ENCODE measurements at places on chromosomes 7 and 10. TPM values are rescaled to one million over a fixed set of nuclear protein-coding genes. Genes with fewer than 3 reads are reported as not detected.
A peak's percentile ranks its signal among the peaks of the same experiment; 100 is the strongest.

- no peaks in the 10 kb centered on the region for H3K36me3 ChIP-seq
- no peaks in the 10 kb centered on the region for H3K27me3 ChIP-seq
- peak overlapping the region; percentile 48 for H3K27ac ChIP-seq
- no peak overlapping the region for H3K4me3 ChIP-seq
These were observed 14.0 kb upstream of the ENTPD1 start for GRCh38 chr10:95741807-95742467.

GRCh38 chr10:48414778-48415177, 108.3 kb downstream of the MAPK8 start:
- DNase-seq: no peak
- peaks cover 7% of the 10 kb centered on the region for H3K4me1 ChIP-seq
- no peaks in the 10 kb centered on the region for H3K36me3 ChIP-seq
- no peak overlapping the region for H3K4me3 ChIP-seq
- H3K27me3 ChIP-seq: no peaks in the 10 kb centered on the region
- no peak overlapping the region for H3K27ac ChIP-seq

DNA sequence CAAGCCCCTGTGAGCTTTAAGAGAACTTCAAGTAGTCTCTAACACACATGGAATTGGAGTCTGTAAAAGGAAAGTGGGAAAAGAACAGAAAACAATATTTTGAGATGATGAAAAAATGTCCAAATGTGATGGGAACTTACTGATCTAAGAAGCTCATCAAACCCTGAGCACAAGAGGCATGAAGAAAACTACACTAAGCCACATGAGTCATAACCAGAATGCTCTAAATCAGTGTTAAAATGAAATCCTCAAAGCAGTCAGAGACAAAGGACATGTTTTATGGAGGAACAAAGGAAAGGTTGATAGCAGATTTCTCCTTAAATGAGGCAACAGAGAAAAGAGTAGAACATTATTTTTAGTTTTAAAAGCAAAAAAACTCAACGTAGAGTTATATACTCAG, 37.2 kb downstream of the ZNF33A start:
- no peak for DNase-seq
- H3K4me1 ChIP-seq: no peaks in the 10 kb centered on the region
- H3K4me3 ChIP-seq: no peak overlapping the region
- no peak overlapping the region for H3K27ac ChIP-seq

- H3K4me3 ChIP-seq: peak overlapping the region; percentile 83
- DNase-seq: no peak
- H3K27ac ChIP-seq: peak overlapping the region; percentile 98
These were observed 689 bp upstream of the GTPBP4 start for GRCh38 chr10:987620-987869.

Gene CLDN4
- 532 TPM for total RNA-seq

DNA sequence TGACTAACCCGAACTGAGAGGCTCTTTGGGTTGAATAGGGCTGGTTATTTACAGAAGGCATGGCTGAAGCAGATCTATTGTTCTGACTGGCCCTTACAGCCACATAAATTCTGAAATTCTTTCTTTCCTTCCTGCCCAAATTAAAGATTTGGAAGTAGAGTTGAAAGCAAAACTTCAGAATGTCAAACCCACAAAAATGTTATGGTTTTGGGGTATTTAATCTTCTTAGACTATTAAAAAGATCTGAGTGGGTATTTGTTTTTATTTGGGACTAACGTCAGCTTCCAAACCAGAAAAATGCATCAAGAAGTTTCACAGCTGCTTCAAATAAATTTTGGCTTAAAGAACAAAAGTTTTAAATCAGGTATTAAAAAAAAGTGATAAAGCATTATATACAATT, 124.5 kb downstream of the AHR start:
- DNase-seq: no peak
- no peaks in the 10 kb centered on the region for H3K36me3 ChIP-seq
- no peaks in the 10 kb centered on the region for H3K4me1 ChIP-seq
- no peak overlapping the region for H3K4me3 ChIP-seq

Gene TWIST1
- total RNA-seq: 23.2 TPM

GRCh38 chr7:106372126-106372525, 87.3 kb upstream of the NAMPT start:
- no peaks in the 10 kb centered on the region for H3K4me1 ChIP-seq
- H3K4me3 ChIP-seq: no peak overlapping the region
- DNase-seq: no peak
- no peaks in the 10 kb centered on the region for H3K36me3 ChIP-seq
- no peaks in the 10 kb centered on the region for H3K27me3 ChIP-seq
- H3K27ac ChIP-seq: no peak overlapping the region

DNA sequence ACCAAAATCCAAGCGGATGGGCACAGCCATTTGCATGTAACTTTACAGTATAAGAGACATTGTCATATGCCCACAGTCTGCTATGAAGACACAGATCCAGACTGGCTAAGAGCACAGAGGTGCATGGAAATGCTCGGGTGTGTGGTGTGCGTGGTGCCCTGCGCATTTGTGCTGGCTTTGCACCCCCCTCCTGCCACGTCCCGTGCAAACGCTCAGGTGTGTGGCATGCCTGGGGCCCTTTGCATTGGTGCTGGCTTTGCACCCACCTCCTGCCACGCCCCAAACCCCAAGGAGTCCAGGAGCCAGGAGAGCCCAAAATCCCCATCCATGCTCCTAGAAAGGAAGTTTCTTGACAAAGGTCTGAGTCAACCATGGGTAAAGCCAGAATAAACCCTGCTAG, 306.2 kb downstream of the PTPRN2 start:
- H3K36me3 ChIP-seq: no peaks in the 10 kb centered on the region
- no peak overlapping the region for H3K27ac ChIP-seq
- no peak for DNase-seq
- no peak overlapping the region for H3K4me3 ChIP-seq
- H3K4me1 ChIP-seq: no peaks in the 10 kb centered on the region
- no peaks in the 10 kb centered on the region for H3K27me3 ChIP-seq

GRCh38 chr7:38674513-38674912, 43.3 kb upstream of the AMPH start:
- H3K27ac ChIP-seq: no peak overlapping the region
- no peak for DNase-seq
- H3K27me3 ChIP-seq: no peaks in the 10 kb centered on the region
- no peak overlapping the region for H3K4me3 ChIP-seq

Gene TMEM236
- 1.4 TPM for total RNA-seq

Gene KIAA1549
- total RNA-seq: 5.7 TPM

Gene C7orf33
- total RNA-seq: not detected

- H3K27ac ChIP-seq: no peak overlapping the region
- peak; percentile 66 for DNase-seq
- no peaks in the 10 kb centered on the region for H3K27me3 ChIP-seq
These were observed 83.7 kb upstream of the EFCAB10 start for GRCh38 chr7:105664816-105665525.

Gene EPHA1
- 39.4 TPM for total RNA-seq

GRCh38 chr7:46239846-46240245, 318.8 kb upstream of the IGFBP3 start:
- H3K36me3 ChIP-seq: no peaks in the 10 kb centered on the region
- no peak overlapping the region for H3K4me3 ChIP-seq
- no peak for DNase-seq
- H3K27me3 ChIP-seq: no peaks in the 10 kb centered on the region

Gene LRRTM3
- total RNA-seq: 0.77 TPM

Gene GNAT3
- not detected for total RNA-seq

DNA sequence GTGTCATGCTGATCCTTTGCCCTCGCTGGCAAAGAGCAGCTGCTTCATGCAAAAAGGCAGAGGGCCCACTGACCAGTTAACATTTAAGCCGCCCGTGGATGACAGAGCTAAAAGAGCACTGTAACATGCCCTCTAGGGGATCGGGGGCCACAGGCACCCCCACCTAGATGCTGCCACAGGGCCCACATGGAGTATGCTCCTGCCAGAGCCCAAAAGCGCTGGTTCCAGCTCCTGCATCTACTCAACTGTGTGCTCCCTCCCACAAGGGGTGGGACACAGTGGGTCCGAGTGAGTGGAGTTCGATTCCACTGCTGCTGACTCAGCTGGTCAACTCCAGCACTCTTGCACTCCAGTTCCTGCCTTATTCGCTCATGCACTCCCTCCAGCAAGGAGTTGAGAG, 199.8 kb upstream of the CNTNAP2 start:
- no peak for DNase-seq
- no peak overlapping the region for H3K27ac ChIP-seq
- H3K4me1 ChIP-seq: no peaks in the 10 kb centered on the region
- no peak overlapping the region for H3K4me3 ChIP-seq
- no peaks in the 10 kb centered on the region for H3K27me3 ChIP-seq

Gene TRIM4
- 2.7 TPM for total RNA-seq

GRCh38 chr7:3918576-3918975, 617.5 kb downstream of the SDK1 start:
- H3K27me3 ChIP-seq: no peaks in the 10 kb centered on the region
- no peak overlapping the region for H3K4me3 ChIP-seq
- no peak for DNase-seq

DNA sequence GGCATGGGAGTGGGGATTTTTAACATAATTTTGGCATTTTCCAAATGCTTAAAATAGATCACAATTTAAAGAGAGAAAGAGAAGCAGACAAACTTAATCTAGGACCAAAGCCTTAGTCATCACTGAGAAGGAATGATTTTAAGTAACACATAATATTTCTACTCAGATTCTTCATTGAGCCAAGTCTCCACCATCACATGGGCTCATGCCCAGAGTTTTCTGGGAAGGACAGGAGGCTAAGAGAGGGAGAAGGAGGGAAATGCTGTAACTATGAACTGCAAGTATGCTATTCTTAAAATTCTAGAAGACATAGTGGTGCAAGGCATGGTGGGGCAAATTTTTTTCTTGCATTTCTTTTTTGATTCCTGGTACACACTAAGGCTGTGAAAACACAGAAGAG, 23.8 kb upstream of the UBE2D1 start:
- H3K4me3 ChIP-seq: no peak overlapping the region
- H3K36me3 ChIP-seq: no peaks in the 10 kb centered on the region
- H3K27me3 ChIP-seq: no peaks in the 10 kb centered on the region
- H3K27ac ChIP-seq: no peak overlapping the region

Gene ZNF804B
- total RNA-seq: not detected

Gene TAS2R5
- 5.1 TPM for total RNA-seq

GRCh38 chr7:157151626-157152339, 13.1 kb downstream of the UBE3C start:
- no peaks in the 10 kb centered on the region for H3K36me3 ChIP-seq
- H3K4me3 ChIP-seq: no peak overlapping the region
- no peak for DNase-seq

DNA sequence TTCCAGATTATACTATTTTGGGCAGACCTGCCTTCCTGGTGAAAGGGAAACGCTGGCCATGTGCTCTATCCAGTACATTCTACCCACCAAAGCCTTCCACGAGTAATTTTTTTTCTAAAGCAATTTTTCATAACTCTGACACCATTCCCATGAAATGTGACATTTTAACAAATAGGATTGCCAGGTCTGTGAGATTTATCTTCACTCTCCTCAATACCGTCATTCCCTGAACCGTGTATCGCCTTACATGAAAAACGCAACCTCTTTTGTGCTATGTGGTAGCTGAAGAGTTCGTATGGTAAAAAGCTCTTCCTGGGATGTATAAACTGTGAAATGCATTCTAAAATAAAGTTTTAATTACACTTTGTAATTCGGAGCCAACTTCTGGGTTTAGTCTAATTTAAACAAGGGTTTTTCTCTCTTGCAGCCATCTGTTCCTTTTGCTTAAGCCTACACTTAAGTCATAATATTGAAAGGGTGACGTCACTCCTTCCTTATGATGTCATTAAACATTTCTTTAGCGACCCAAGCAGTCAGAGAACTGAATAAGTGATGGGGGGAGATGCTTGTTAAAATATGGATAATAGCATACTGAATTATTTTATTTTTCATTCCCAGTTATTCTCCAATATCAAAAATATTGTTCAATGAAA, 27.7 kb downstream of the C1QL3 start:
- no peak for DNase-seq
- H3K4me1 ChIP-seq: no peaks in the 10 kb centered on the region
- H3K27me3 ChIP-seq: no peaks in the 10 kb centered on the region
- H3K4me3 ChIP-seq: no peak overlapping the region
- H3K36me3 ChIP-seq: no peaks in the 10 kb centered on the region
- H3K27ac ChIP-seq: no peak overlapping the region

GRCh38 chr10:51227897-51228713, 153.8 kb downstream of the PRKG1 start:
- H3K4me1 ChIP-seq: peaks cover 17% of the 10 kb centered on the region
- no peak overlapping the region for H3K27ac ChIP-seq
- no peak overlapping the region for H3K4me3 ChIP-seq
- no peaks in the 10 kb centered on the region for H3K27me3 ChIP-seq
- H3K36me3 ChIP-seq: no peaks in the 10 kb centered on the region
- no peak for DNase-seq

Gene C10orf53
- total RNA-seq: not detected
